Substantia nigra (tissue), 51 donors: ENCODE measurements at places on chromosomes 3 and 15.

- DNase-seq = no peak
These were observed 18.6 kb upstream of the SLC24A5 start for GRCh38 chr15:48102167-48102566.

- DNase-seq = no peak
These were observed 4.1 kb upstream of the GPD1L start for GRCh38 chr3:32102289-32102688.

DNA sequence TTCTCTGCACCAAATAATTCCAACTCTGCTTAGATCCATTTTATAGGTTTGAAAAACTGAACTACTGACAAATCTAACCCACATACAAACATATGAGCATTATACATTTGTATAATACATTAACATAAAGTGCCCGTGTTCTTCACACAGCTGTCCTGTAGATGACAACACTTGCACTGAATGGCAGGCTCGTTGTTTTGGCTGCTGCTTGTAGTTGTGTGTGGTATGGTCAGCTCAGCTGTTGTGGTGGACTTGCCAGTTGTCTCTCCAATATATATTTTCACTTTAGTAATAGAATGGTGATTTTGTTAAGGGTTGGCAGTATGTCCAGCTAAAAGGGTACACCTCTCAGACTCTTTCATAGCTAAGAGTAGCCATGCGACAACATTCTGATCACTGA is 30.5 kb downstream of the CHST2 start:
- no peak for DNase-seq

DNA sequence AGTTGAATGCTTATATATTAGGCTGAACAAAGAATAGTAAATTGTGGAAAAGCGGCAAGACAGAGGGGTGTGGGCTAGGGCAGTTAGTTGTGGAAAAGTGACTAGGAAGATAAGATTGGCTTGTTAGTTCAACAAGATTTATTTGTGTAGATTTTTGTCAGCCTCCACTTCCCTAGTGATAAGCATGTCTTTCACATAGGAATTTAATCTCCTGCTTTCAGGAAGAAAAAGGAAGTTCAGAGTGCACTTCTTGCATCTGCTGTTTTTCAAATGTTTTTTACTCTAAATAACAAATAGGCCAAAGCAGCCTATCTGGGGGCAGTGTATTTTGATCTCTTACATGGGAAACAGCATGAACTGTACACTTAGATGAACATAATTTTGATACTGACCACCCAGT is 919.9 kb downstream of the NAALADL2 start:
- no peak for DNase-seq

- DNase-seq = no peak
These were observed 23.6 kb downstream of the SPTSSB start for GRCh38 chr3:161347726-161348125.

DNA sequence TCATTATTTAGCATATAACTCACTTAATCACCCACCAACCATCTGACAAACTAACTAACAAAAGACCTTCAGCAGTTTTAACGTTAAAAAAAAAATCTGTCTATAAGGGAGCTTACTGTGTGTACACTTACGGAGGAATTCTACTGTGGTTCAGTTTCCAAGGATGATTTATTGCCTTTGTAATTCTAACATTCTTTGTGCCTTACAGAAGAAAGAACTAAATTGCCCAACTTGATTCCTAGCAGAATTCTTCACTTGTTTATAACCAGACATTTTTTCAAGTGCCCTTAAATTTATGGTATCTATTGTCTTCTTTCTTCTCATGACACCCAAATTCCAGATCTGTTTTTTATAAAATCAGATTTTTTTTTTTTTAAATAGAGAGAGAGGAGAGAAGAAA is 119.7 kb upstream of the IGSF10 start:
- no peak for DNase-seq

- no peak for DNase-seq
These were observed 21.0 kb upstream of the CCDC174 start for GRCh38 chr3:14630404-14631100.

GRCh38 chr15:98964466-98965133 is 43.0 kb downstream of the PGPEP1L start:
- no peak for DNase-seq

- DNase-seq = no peak
These were observed 127.6 kb downstream of the TBL1XR1 start for GRCh38 chr3:177069514-177070329.

GRCh38 chr15:90930861-90931574 is 1.3 kb downstream of the HDDC3 start:
- DNase-seq = no peak

GRCh38 chr3:179149951-179150350 is 1.8 kb downstream of the PIK3CA start:
- DNase-seq = no peak
